ENCODE measurements at places on chromosomes 13 and 19.

GRCh38 chr13:112785483-112785856 is 95.6 kb downstream of the ATP11A start:
- H3K4me1 ChIP-seq: peaks cover 4% of the 10 kb centered on the region
- H3K4me3 ChIP-seq: no peak overlapping the region
- peaks cover 36% of the 10 kb centered on the region for H3K36me3 ChIP-seq
- H3K27ac ChIP-seq: no peak overlapping the region
- DNase-seq: no peak

DNA sequence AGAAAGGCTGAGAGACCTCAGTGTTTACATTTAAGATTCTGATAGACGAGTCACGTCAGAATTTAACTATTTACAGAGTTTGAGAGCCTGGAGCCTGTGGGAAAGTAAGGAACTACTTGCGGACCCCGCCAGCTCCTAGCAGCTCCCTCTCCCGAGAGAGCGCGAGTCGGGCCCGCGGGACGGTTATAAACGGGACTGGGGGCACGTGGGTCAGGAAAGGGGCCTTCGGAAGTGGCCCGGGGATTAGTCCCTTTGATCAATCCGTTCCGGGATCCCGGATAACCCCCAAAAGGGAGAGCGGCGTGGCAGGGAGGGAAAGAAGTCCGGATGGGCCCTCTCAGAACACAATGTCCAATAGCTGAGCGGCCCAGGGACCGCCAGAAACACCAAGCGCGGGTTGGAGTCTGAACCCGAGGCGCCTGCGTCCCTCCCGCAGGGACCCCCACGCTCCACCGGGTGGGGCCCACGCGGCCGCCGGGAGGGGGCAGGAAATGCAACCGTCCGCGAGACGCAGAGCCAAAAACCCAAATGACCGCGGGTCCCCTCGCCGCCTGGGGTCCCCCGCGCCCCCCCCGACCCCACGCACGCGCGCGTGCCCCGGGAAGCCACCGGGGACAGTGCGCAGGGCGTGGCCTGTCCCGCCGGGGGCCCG is 3.6 kb downstream of the ZIC5 start:
- peaks cover 70% of the 10 kb centered on the region for H3K27me3 ChIP-seq
- H3K27ac ChIP-seq: no peak overlapping the region
- H3K36me3 ChIP-seq: no peaks in the 10 kb centered on the region
- peaks cover 10% of the 10 kb centered on the region for H3K4me1 ChIP-seq

- H3K27ac ChIP-seq: peak overlapping the region; percentile 99
- H3K36me3 ChIP-seq: peaks cover under 1% of the 10 kb centered on the region
- H3K4me1 ChIP-seq: peaks cover 30% of the 10 kb centered on the region
Measured at GRCh38 chr19:44847144-44848035, 1.3 kb downstream of the NECTIN2 start.

GRCh38 chr19:14081797-14082674 is 3.5 kb downstream of the C19orf67 start:
- DNase-seq: no peak
- H3K27ac ChIP-seq: peak overlapping the region; percentile 98
- peaks cover 11% of the 10 kb centered on the region for H3K4me1 ChIP-seq
- no peaks in the 10 kb centered on the region for H3K27me3 ChIP-seq
- H3K36me3 ChIP-seq: peaks cover 2% of the 10 kb centered on the region

DNA sequence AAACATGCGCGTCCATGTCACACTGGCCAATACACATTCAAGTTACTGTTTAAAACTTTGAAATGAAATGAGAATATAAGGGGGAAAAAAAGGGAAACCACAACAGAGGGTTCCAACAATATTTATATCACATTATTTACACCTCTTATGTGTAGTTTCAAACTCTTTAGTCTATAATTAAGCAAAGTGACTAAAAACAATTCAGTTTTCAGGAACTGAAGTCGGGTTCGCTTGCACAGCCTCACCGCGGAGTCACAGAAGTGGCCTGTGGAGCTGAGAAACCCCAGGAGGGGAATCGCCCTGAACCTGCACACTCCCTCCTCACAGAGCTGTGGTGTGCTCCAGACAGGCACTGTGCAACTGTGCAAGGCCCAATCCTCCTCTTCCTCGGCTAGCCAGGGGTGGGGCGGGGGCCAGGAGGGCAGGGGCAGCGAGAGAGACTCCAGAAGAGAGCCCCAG is 75.9 kb downstream of the STK24 start:
- peaks cover 15% of the 10 kb centered on the region for H3K36me3 ChIP-seq
- DNase-seq: no peak
- H3K27ac ChIP-seq: no peak overlapping the region
- H3K4me1 ChIP-seq: peaks cover 34% of the 10 kb centered on the region

- H3K4me1 ChIP-seq: peaks cover 1% of the 10 kb centered on the region
- peak overlapping the region; percentile 67 for H3K27ac ChIP-seq
- H3K4me3 ChIP-seq: no peak overlapping the region
- no peaks in the 10 kb centered on the region for H3K27me3 ChIP-seq
- DNase-seq: no peak
Measured at GRCh38 chr19:17011485-17011884, 15.1 kb downstream of the CPAMD8 start.

GRCh38 chr19:2208975-2209374 is 27.2 kb downstream of the PLEKHJ1 start:
- no peaks in the 10 kb centered on the region for H3K4me1 ChIP-seq
- DNase-seq: no peak
- no peaks in the 10 kb centered on the region for H3K27me3 ChIP-seq
- peaks cover 8% of the 10 kb centered on the region for H3K36me3 ChIP-seq
- H3K27ac ChIP-seq: no peak overlapping the region

- DNase-seq: no peak
- no peak overlapping the region for H3K27ac ChIP-seq
- no peaks in the 10 kb centered on the region for H3K36me3 ChIP-seq
- no peak overlapping the region for H3K4me3 ChIP-seq
- H3K27me3 ChIP-seq: peaks cover 54% of the 10 kb centered on the region
Measured at GRCh38 chr19:4586691-4587090, 27.2 kb upstream of the SEMA6B start.

- H3K4me3 ChIP-seq: no peak overlapping the region
- no peaks in the 10 kb centered on the region for H3K27me3 ChIP-seq
- DNase-seq: peak; percentile 83
- no peak overlapping the region for H3K27ac ChIP-seq
- no peaks in the 10 kb centered on the region for H3K36me3 ChIP-seq
Measured at GRCh38 chr19:47813304-47813994, 8.3 kb upstream of the CRX start.

- no peaks in the 10 kb centered on the region for H3K36me3 ChIP-seq
- DNase-seq: no peak
- H3K27ac ChIP-seq: no peak overlapping the region
- H3K27me3 ChIP-seq: peaks cover 31% of the 10 kb centered on the region
- peaks cover 6% of the 10 kb centered on the region for H3K4me1 ChIP-seq
Measured at GRCh38 chr19:30579419-30579818, 207.2 kb downstream of the ZNF536 start.

- H3K36me3 ChIP-seq: peaks cover 2% of the 10 kb centered on the region
- peaks cover 44% of the 10 kb centered on the region for H3K27me3 ChIP-seq
- H3K27ac ChIP-seq: peak overlapping the region; percentile 95
Measured at GRCh38 chr13:110560601-110561343, 750 bp downstream of the RAB20 start.

- no peak overlapping the region for H3K27ac ChIP-seq
- no peak overlapping the region for H3K4me3 ChIP-seq
- no peak for DNase-seq
- no peaks in the 10 kb centered on the region for H3K36me3 ChIP-seq
Measured at GRCh38 chr19:29878973-29879654, 62.9 kb upstream of the URI1 start.

- H3K36me3 ChIP-seq: no peaks in the 10 kb centered on the region
- H3K4me3 ChIP-seq: no peak overlapping the region
- no peak overlapping the region for H3K27ac ChIP-seq
- no peaks in the 10 kb centered on the region for H3K4me1 ChIP-seq
- DNase-seq: no peak
- peaks cover 3% of the 10 kb centered on the region for H3K27me3 ChIP-seq
Measured at GRCh38 chr13:94525781-94526180, 46.3 kb upstream of the DCT start.

DNA sequence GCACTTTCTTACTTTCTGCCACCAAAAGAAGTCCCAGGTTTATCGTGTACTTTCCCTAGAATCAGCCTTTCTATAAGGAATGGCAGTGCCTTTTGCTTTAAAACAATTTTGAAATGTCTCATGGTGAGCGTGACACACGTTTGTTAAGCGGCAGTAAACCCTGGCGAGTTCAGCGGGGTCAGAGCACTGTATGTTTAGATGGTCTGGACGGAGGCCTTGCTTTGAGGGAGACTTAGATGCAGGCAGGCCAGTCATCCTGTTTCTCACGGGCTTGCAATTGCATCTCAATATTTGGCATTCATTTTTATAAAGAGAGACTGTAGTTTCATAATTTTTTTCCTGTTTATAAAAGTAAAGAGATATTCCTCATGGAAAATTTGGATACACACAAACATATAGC is 96.4 kb downstream of the TNFRSF19 start:
- DNase-seq: no peak
- no peak overlapping the region for H3K4me3 ChIP-seq
- no peaks in the 10 kb centered on the region for H3K27me3 ChIP-seq
- H3K27ac ChIP-seq: no peak overlapping the region
- peaks cover 7% of the 10 kb centered on the region for H3K4me1 ChIP-seq
- peaks cover 23% of the 10 kb centered on the region for H3K36me3 ChIP-seq

GRCh38 chr13:102769679-102770078 is 3.9 kb downstream of the TEX30 start:
- H3K27ac ChIP-seq: no peak overlapping the region
- H3K36me3 ChIP-seq: no peaks in the 10 kb centered on the region
- DNase-seq: no peak
- H3K4me1 ChIP-seq: peaks cover 5% of the 10 kb centered on the region
- H3K4me3 ChIP-seq: no peak overlapping the region

- H3K27ac ChIP-seq: peak overlapping the region; percentile 88
- peaks cover 13% of the 10 kb centered on the region for H3K27me3 ChIP-seq
- H3K4me1 ChIP-seq: peaks cover 30% of the 10 kb centered on the region
- H3K4me3 ChIP-seq: peak overlapping the region; percentile 58
- H3K36me3 ChIP-seq: peaks cover 3% of the 10 kb centered on the region
Measured at GRCh38 chr19:41886761-41887710, 4.1 kb downstream of the ARHGEF1 start.

DNA sequence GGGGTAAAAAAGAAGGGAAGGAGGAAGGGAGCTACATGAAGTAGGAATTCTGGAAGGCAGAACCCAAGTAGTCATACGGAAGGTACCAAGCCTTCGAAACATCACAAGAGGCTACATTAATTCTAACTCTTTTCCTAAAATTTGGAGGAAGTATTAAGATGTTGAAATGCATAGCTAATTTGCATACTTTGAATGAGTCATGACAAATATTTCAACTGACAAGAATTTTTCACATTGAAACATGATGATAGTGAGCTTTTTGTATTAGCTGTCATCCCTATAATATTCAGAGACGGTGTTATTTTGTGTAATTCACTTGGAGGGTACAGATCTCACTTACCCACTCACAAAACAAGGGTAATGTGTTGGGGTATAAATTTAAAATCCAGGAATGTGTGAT is 9.1 kb upstream of the ACOD1 start:
- H3K27ac ChIP-seq: no peak overlapping the region
- no peak overlapping the region for H3K4me3 ChIP-seq
- H3K36me3 ChIP-seq: no peaks in the 10 kb centered on the region
- no peaks in the 10 kb centered on the region for H3K27me3 ChIP-seq

DNA sequence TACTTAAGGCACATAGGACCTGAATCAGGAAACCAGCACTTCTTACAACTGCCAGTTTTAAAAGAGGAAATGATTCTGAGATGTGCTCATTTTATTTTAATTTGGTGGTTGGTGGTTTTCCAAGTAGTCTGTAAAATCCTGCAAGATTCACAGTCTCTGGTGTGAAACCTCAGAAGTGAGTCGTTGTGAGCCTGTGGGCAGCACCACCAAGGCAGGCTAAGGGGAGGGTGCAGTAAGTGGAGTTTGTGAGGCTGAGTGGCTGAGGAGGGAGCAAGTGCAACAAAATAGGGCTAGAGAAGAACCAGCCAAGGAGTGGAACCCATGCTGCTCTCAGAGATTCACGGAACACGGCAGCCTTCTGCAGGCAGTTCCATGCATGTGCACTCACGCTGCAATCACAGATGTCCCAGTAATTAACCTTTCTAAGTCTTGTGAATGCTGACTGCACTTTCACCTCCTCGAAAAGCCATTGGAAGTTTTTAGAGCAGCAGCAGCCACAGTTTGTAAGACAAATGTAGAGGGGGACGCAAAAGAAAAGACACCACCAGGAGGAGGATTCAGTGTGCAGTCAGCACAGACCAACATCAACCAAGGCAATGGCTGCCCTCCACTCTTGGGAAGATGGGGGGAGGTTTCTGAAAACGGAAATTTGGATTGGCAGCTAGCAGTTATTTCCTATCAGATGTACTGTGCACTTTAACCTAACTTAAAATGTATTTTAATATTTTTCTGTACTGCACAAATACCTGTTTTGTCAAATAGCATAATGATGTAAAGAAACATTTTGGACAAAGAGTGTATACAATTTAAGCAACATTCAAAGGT is 44.9 kb downstream of the ESD start:
- no peaks in the 10 kb centered on the region for H3K4me1 ChIP-seq
- no peak for DNase-seq
- H3K27ac ChIP-seq: no peak overlapping the region
- peaks cover 14% of the 10 kb centered on the region for H3K36me3 ChIP-seq

DNA sequence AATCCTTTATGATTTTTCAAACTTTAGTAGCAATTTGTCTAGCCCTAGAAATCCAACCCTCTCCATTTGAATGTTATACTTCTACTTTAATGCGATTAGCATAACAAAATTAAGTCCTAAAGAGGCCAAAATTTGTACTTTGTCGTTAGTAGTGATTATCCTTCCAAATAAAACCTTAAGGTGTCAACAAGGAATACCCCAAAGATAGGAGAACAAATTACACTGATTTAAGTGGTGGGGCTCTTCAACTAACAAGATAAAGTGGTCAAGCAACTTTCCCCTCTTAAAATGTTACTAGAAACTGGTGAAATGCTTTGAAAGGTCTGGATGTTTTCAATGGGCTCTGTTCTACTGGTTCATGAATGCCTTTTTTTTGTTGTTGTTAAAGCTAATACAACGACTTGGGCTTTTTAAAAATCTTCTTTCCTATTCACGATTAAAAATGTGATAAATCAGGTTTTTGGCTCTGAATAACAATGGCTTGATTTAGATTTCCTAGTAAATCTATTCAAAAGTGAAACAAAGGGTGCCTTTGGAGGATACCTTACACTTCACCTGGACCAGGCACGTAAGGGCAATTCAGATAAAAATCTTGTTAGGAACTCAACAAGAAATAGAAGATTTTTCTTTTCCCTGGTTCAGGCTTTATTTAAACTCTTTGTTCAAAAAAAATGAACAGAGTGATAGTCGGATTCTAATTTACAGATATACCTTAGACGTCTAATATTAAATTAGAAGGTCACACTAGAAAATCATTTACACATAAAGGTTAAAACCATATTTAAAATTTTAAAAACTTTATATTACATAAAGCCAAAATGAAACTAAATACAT is 3.1 kb downstream of the SOX21 start:
- peaks cover 4% of the 10 kb centered on the region for H3K36me3 ChIP-seq
- H3K4me1 ChIP-seq: peaks cover 32% of the 10 kb centered on the region
- H3K4me3 ChIP-seq: peak overlapping the region; percentile 91
- peak overlapping the region; percentile 80 for H3K27ac ChIP-seq
- peaks cover 52% of the 10 kb centered on the region for H3K27me3 ChIP-seq

All from progenitor cell of endocrine pancreas (in vitro differentiated cells).